Amygdala (tissue), 56 donors: ENCODE measurements at places on chromosomes 7 and 10.

DNA sequence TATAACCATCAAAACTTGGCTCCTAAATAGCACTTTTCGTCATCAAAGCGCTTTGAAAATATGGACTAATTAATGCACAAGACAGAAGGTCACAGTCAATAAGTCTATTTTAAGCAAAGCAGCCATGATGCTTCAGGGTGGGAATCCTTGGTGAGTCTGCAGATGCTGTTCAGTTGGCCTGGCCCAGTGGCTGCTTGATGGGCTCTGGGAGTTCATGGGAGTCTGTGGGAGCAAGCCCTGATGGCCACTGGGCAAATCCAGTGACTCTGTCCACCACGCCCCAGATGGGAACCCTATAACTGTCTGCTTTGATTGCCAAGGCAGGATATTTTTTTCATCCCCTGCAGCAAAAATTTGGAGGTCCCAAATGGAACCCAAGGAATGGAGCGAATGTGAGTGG, 95.7 kb upstream of the CTBP2 start:
- DNase-seq = no peak

- DNase-seq = no peak
These were observed 123.0 kb upstream of the CTBP2 start for GRCh38 chr10:125283191-125283835.

GRCh38 chr10:18607503-18608378, 43.6 kb downstream of the NSUN6 start:
- DNase-seq = no peak

- no peak for DNase-seq
These were observed 44.4 kb downstream of the MCU start for GRCh38 chr10:72736176-72736827.

DNA sequence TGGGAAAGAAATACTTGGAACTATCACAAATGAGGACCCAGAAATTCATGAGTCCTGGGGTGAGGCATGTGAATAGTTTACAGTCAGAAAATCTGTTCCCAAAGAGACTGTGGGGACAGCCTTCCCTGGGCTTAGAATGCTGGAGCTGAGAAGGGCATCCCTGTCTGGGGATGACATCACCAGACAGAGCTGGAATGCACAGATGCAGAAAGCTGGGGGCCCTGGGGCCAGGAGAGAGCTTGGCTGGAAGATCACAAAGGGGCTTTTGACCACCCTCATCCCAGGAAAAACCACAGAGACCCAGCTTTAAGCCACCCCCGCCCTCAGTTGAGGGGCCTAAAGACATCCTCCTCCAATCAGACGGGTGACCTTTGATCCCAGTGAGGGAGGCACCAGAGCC, 264.5 kb downstream of the PLXNA4 start:
- DNase-seq = no peak

DNA sequence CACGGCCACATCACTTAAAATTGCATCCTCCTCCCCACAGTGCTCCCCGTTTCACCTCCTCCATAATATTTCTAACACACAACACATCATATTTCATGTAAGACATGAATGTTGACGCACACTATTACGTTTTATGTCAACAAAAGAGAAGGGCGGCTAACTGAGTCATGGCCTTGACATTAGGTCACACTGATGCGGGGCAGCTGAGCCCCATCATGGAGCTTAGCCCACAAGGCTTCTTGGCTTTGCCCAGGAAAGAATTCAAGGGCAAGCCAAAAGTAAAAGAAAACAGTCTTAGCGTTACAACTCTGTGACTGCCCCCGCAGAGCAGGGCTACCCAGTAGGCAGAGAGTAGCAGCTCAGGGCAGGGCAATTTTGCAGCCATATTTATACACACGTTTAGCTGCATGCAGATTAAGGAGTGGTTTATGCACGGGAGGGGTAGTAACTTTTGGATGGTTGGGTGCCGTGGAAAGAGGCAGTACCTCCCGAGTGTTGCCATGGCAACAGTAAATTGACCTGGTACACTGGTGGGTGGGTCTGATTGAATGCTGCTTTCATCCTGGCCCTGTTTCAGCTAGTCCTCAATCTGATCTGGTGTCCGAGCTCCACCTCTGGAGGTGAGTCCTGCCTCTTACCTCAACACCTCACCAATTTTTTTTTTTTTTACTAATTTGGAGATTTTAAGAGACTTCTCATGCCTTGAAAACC, 156.2 kb upstream of the FRMD4A start:
- DNase-seq = no peak
